Spinal cord (tissue), 10 donors: ENCODE measurements at places on chromosomes 11 and 22. TPM values are rescaled to one million over a fixed set of nuclear protein-coding genes. Genes with fewer than 3 reads are reported as not detected.

DNA sequence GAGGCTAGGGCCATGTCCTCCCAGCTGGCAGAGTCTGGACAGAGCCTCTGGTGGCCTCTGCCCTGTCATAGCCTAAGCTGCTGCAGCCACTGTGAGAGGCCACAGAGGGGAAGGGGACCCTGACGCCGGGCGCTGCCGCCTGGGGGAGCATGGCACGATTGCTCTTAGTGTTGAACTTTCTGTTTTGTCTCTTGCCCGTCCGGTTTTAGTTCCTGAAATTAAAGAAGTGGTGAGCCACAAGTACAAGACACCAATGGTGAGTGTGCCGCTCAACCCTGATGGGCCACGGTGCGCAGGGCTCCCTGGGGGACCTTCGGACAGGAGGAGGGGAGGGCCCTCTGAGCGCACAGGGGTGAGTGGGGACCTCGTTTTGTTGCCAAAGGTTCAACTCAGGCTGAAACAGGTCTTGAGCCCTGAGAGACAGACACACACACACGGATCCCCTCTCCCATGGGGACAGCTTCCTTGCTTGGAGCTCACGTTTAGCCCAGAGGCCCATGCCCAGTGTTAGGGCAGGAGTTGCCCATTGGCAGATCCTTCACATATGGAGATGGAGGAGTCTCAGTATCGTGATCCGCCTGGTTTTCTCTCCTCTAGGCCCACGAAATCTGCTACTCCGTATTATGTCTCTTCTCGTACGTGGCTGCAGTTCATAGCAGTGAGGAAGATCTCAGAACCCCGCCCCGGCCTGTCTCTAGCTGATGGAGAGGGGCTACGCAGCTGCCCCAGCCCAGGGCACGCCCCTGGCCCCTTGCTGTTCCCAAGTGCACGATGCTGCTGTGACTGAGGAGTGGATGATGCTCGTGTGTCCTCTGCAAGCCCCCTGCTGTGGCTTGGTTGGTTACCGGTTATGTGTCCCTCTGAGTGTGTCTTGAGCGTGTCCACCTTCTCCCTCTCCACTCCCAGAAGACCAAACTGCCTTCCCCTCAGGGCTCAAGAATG lies 23.8 kb downstream of the MYBPC3 start:
- DNase-seq, result no peak

DNA sequence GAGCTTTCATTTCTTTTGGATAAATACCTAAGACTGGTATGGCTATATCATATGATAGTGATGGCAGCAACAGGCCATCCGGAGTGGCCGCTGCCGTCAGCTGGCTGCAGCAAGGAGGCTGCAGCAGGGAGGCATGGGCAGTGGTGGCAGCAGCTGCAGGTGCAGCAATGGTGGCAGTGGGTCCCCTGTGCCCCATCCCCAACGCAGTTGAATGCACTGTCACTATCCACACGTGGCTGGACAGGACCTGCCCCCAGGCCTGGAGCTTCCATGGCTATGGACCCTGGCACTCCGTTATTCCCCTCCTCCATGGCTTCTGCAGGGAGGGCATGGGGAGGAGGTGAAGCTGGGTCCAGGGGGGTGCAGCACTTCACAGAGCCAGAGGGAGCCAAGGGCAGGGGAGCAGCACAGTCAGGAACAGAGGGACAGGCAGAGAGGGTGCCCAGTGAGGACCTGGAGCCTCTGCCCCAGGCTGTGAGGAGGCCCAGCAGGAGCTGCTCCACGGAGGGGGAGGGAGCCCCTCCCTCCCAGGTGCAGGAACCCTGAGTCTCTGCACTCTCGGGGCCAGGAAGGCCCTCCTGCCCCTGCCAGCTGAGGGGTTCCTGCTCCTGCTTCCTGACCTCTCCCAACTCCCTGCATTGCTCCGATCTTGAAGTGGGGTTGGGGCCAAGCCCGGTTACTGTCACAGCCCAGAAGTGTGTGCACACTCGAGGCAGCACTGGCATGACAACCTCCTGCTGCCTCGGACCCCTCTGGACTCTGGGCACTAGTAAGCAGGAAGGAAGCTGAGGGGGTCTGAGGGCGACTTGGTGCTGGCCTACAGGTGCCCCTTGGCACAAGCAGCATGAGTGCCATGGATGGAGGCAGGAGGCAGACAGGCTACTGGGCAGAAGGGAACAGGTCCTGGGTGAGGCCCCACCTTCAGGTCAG lies 466.3 kb downstream of the GUCY1A2 start:
- no peak for DNase-seq

GRCh38 chr11:113197446-113197845 lies 116.9 kb upstream of the TTC12 start:
- DNase-seq, result no peak

- peak; percentile 62 for DNase-seq
Measured at GRCh38 chr11:66242095-66242765, 26.2 kb upstream of the RAB1B start.

- no peak for DNase-seq
Measured at GRCh38 chr11:108727665-108728064, 62.8 kb downstream of the DDX10 start.

- no peak for DNase-seq
Measured at GRCh38 chr11:46247090-46247489, 30.4 kb upstream of the CREB3L1 start.

GRCh38 chr11:85823816-85824215 lies 12.9 kb upstream of the SYTL2 start:
- DNase-seq, result no peak

DNA sequence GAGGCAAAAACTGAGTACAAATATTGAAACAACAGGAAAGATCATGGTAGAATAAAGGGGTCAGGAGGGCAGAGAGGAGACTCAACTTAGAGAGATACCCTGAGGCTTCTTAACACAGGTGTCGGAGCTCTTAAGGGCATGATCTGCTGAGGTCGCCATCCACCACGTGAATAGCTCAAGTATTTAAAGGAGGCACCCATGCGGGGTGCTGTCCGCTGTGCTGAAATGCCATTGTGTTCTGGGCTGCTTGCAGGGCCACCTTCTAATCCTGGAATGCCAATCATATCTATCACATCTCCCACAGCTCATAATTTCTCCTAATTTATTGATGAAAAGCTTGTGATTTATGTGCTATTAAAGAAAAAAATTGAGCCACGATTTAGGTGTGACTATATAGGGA lies 90.2 kb downstream of the SEZ6L start:
- no peak for DNase-seq

- no peak for DNase-seq
Measured at GRCh38 chr11:32775908-32776307, 18.6 kb downstream of the CCDC73 start.

GRCh38 chr11:133991101-133991500 lies 34.3 kb upstream of the IGSF9B start:
- no peak for DNase-seq

- no peak for DNase-seq
Measured at GRCh38 chr11:121365304-121365703, 72.7 kb downstream of the SC5D start.

GRCh38 chr11:44338698-44339529 lies 29.0 kb upstream of the ALX4 start:
- no peak for DNase-seq

GRCh38 chr22:46587492-46588278 lies 32.5 kb upstream of the GRAMD4 start:
- no peak for DNase-seq

GRCh38 chr11:12731841-12732336 lies 57.7 kb downstream of the TEAD1 start:
- DNase-seq, result no peak

- no peak for DNase-seq
Measured at GRCh38 chr11:7688238-7688826, 15.0 kb upstream of the CYB5R2 start.

DNA sequence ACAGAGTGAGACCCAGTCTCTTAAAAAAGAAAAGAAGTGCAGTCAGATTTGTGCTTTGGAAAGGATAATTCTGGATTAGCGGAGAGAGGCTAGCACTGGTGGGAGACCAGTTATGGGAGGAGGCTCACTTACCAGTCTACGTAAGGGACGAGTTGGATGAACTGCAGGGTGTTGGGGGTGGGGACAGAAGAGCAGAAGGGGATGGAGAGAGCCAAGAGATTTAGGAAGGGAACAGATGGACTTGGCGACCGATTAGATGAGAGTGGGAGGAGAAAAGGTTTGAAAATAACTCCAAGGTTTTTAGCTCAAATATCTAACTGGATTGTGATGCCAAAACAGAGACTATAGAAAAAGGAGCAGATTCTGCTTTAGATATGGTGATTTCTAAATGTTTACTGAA lies 81.4 kb downstream of the SFI1 start:
- no peak for DNase-seq

DNA sequence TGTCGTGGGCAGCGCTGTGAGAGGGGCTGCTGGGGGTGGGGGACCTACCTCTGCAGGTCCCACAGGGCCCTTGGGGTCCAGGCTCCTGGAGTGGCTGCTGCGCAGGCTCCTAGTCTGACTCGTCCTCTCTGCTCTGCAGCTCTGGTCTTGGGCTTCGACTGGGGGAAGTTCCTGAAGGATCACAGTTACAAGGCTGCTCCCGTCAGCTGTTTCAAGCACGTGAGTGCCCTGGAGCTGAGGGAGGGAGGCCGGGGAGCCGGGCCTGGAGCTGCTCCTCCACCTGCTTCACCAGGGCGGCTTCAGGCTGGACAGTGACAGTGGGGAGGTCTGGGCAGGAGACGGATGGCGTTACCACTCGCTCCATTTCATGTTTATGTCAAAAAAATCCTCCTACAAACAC lies 11.9 kb downstream of the L3MBTL2 start:
- no peak for DNase-seq

GRCh38 chr22:27344546-27344945 lies 457.0 kb downstream of the MN1 start:
- DNase-seq, result no peak

GRCh38 chr11:123392844-123393243 lies 37.2 kb upstream of the GRAMD1B start:
- DNase-seq, result no peak

- DNase-seq, result no peak
Measured at GRCh38 chr11:60776167-60776566, 9.0 kb upstream of the MS4A10 start.

DNA sequence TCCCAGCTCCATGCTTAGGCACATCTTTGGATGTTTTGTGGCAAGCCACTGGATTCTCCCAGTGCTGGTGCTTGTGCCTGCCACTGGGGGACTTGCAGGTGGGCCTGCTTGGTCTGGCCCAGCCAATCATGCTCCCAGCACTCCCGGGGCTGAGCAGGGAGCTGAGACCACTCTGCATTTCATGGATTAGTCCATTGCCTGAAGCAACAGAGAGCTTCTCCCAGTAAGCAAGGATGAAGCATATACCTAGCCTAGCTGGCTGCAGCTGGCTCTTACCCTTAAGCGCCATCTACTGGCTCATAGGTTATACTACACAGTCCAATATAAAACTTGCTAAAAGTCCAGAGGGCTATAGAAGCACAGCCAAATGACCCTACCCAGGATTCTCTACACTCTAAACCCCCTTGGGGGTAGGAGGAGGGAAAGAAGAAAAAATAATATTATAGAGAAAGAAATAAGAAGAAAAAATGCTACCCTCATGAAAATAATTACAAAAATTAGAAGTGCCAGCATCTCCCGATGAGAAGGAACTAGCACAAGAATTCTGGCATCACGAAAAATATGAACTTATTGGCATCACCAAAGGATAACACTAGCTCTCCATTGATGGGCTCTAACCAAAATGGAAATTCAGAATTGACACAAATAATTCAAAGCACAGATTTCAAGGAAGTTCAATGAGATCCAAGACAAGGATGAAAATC lies 275.3 kb downstream of the C11orf87 start:
- DNase-seq, result no peak

GRCh38 chr11:43856993-43857392 lies 23.6 kb upstream of the ALKBH3 start:
- DNase-seq, result no peak

DNA sequence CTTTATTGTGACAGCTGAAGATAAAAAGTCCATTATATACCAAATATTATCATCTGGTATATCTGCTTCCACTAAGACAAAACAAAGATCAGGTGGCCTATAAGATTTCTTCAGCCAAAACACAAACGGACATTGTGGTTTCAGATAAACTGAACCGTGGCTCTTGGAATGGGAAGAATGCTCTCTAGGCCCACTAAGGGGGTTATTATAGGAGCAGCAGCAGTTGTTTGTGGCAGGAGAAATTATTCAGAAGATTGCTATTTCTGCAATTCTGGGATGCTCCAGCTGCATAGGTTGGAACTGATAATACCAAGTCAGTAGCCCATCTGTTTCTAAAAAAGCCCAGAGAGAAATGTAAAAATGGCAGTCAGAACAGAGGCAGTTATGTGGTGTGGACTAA lies 145.3 kb downstream of the NCAM1 start:
- no peak for DNase-seq

- no peak for DNase-seq
Measured at GRCh38 chr11:59728913-59729312, 15.3 kb upstream of the OR10V1 start.

DNA sequence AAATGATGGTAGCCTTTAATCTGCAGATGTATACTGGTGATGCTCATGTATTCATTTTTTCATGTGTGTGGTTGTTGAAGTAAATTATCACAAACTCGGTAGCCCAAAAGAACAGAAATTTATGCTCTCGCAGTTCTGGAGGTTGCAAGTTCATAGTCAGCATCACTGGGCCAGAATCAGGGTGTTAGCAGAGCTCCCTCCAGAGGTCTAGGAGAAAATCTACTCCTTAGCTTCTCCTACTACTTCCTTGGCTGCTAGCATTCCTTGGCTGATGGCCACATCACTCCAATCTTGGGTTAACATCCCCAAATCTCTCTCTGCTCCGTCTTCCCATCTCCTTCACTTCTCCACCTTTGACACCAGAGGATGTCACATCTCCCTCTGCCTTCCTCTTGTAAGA lies 45.3 kb upstream of the GALNT18 start:
- no peak for DNase-seq

DNA sequence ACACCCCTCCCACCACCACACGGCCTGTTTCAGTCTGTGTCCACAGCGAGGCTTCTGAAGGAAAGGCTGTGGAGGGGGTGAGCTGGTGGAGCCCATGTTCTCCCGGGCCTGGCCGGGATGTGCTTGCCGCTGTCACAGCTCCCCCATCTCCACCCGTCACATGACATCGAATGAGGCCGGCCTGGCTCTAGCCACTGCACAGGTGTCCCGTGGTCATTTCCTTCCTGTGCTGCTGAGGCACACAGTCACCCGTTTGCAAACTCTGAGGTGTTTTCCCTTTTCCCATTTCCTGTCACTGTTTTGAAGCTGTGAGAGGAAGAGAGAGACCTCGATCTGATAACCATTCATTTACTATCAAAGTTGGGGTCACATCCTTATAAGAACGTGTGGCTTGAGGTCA lies 55.7 kb upstream of the CLDN5 start:
- no peak for DNase-seq

GRCh38 chr11:64297699-64298358 lies 2.3 kb upstream of the CATSPERZ start:
- no peak for DNase-seq

The SYT8 gene
- 0.22 TPM for total RNA-seq

The APOBEC3F gene
- 3.2 TPM for total RNA-seq

The SLC6A5 gene
- 4.9 TPM for total RNA-seq

The SHANK2 gene
- 21.4 TPM for total RNA-seq

The PANX2 gene
- 2.1 TPM for total RNA-seq

The ART1 gene
- not detected for total RNA-seq

The ATF4 gene
- total RNA-seq, result 72.8 TPM

The ABTB2 gene
- total RNA-seq, result 4.0 TPM

The SLC22A6 gene
- 340 TPM for total RNA-seq

The MMP10 gene
- total RNA-seq, result 0.39 TPM

The CHADL gene
- 23.2 TPM for total RNA-seq

The POTEH gene
- not detected for total RNA-seq

The PNPLA3 gene
- 2.6 TPM for total RNA-seq
